NCI-H774 (cell line): ENCODE measurements at places on chromosomes 3 and 15.

DNA sequence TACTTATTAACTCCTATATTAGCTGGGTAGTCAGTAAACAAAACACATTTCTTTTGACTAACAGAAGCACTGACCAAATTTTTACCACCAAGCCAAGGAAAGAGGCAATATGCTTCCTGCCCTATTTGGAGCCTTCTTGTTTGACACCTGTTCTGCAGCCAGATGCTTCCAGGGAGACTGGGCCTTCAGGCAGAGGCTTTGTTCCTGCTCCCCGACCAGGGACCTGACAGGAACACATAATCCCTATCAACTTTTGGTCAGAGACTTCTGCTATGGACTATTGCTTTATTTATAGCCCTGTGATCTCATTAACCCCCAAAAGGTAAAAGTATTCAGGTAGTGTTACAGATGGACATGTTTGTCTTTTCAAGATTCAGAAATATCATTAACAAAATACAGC, 541.3 kb downstream of the NTRK3 start:
- no peak for DNase-seq

DNA sequence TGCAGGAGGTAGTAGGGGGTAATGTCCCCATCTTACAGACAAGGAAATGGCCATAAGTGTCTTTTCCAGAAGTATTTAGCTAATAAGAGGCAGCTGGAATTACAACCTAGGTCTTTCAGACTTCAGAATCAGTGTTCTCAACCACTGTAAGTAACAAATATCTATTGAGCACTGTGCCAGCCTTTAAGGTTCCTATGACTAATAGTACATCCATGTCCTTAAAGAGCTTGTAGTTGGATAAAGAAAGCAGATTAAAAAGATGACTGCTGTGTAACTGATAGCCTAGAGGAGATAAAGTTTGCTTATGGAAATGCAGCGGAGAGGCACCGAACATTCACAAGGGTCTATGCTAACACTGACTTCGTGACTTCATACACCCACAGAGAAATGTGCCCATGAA, 136.0 kb downstream of the KCNMB2 start:
- no peak for DNase-seq

- no peak for DNase-seq
Observed at GRCh38 chr3:106277731-106278130, 408.9 kb upstream of the CBLB start.

- DNase-seq, result no peak
Observed at GRCh38 chr3:64612082-64612860, 75.5 kb downstream of the ADAMTS9 start.

DNA sequence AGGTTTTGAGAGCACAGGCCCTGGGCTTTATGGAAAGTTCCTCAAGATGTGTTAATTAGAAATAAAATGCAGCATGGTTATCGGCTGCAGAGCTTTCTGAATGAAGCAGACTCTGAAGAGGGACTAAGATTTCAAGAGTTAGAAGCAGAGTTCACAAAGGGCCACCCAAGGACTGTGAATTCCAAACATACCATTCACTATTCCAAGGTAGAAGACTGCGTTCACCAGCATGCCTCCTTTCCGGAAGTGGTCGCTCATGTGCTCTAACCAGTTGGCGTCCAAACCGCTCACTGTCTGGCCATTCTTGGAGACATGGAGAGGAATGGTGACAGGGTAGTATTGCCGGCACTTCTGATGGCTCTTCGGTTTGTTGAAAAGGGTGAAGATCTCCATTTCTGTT, 104.9 kb downstream of the OXNAD1 start:
- no peak for DNase-seq

- no peak for DNase-seq
Observed at GRCh38 chr3:158631981-158632380, 12.3 kb upstream of the GFM1 start.

DNA sequence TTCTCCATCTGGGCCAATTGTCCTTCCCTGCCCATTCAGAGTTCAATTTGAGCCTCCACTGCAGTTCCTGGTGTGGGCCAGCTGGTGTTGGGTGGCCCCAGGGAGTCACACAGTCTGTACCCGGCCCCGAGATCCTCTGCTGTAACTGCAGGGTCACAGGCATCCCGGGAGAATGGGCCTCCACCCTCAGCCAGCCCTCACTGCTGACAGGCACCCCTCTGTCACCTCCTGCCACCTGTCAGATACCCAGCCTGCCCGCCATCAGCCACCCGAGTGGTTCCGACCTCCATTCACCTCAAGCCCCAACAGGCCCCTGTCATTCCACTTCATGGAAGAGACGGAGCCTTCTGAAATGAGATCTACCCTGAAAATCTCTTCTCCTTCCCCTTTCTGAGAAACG, 73.2 kb downstream of the ST8SIA2 start:
- no peak for DNase-seq

DNA sequence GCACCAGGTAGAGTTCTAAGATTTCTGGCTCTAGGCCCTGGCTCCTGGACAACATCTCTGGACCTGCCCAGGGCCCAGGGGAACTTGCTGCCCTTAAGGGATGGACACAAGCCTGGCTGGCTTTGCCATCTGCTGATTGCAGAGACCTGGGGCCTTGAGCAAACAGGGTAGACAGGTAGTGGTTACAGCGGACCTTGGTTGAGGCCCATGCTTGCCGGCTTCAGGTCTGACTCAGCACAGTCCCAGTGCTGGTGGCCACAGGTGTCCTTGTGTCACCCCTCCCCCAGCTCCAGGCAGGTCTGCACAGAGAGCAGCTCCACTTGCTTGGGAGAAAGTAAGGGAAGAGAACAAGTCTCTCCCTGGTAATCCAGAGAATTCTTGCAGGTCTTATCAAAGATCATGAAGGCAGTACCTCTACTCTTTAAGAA, 15.9 kb upstream of the ACTL6A start:
- DNase-seq, result no peak

- DNase-seq, result no peak
Observed at GRCh38 chr3:39082666-39083313, 24.6 kb downstream of the GORASP1 start.

GRCh38 chr15:57969355-57969754, 96.2 kb downstream of the ALDH1A2 start:
- DNase-seq, result no peak

- no peak for DNase-seq
Observed at GRCh38 chr15:70385052-70385451, 287.3 kb upstream of the TLE3 start.

DNA sequence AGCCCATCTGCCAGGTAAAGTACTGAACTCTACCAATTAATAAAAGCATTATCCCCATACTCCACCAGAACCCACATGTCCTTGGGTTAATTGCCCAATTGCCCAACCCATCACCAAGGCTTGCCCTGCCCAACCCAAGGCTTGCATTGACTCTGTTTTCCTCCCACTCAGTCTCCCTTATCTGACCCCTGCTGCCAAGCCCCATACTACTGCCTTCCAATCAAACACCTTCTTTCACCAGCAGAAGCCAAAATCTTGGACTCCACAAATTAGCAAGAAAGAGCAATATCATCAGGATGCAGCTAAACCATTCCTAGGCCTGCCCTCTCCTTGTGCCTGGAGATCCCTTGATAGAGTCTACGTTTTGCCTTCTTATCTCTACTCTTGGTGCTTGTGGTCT, 602.9 kb downstream of the NTRK3 start:
- no peak for DNase-seq

DNA sequence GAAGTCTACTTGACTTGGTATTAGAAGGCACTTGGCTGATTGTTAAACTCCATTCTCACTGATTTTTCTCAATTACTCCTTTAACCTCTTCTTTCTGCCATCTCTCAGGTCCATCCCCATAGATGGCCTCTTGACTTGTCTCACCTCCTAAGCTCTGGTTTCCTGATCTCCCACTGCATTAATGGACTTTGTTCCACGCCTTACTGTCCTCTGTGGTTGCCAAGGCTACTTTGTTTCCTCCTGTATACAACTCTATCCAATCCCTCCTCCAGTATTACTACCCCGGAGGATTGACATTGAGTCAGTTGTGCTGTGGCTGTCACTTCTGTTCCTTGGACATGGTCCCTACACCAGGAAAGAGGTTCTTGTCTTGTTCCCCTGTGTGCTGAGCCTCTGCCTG, 10.6 kb upstream of the GLCE start:
- no peak for DNase-seq

DNA sequence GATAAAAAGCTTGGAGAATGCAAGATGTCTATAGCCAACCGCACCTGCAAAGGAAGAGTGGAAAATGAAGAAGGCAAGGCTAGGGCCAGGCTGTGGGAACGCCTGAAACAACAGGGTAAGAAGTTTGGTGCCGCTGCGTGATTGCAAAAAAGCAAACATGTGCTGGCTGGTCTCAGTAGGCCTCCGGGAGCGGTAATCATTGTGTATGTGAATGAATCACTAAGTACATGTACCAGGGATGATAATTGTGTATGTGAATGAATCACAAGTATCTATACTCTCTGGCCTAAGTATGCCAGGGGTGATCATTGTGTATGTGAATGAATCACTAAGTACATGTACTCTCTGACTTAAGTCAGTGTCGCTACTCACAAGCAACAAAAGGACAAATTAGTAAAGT, 40.3 kb upstream of the PARL start:
- DNase-seq, result no peak

GRCh38 chr15:40471105-40471807, 472 bp downstream of the CHST14 start:
- DNase-seq, result no peak

- no peak for DNase-seq
Observed at GRCh38 chr3:6351752-6352151, 509.2 kb upstream of the GRM7 start.

GRCh38 chr15:81111510-81112470, 22.3 kb upstream of the CFAP161 start:
- no peak for DNase-seq

DNA sequence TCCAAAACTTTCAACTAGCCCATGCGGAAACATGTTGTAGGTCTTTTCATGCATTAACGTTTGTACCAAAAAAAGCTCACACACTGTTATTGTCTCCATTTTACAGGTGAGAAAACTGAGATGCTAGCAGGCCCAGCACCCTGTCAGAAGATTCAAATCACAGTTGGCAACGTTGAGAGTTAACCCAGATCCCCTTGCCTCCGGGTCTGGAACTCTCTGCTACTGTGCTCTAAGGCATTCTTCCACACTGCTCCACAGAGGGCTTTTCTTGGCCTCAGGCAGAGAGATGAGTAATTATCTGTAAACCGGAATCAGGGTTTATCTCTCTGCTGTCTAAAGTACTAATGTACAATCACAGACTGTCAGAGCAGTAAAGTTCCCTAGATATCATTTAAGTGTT, 186.0 kb upstream of the LPP start:
- DNase-seq, result no peak

GRCh38 chr3:154228561-154229216, 95.6 kb downstream of the DHX36 start:
- no peak for DNase-seq

GRCh38 chr3:128195369-128195768, 42.1 kb downstream of the EEFSEC start:
- no peak for DNase-seq

DNA sequence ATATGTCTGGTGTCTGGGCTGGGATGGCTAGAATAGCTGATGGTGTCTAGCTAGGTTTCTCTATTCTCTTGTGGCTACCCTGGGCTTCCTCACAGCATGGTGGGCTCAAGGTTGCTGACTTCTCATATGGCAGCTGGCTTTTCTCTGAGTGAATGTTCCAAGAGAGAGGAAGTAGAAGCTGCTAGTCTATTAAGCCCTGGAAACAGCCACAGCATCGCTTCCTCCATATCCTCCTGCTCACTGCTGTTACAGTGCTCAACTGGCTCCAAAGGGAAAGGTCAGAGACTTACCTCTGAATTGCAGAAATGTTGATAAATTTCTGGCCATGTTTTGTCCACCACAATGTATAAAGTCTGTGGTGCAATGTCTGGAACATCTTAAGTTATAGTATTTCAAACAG, 299.9 kb upstream of the ADAMTS9 start:
- DNase-seq, result no peak

- peak; percentile 90 for DNase-seq
Observed at GRCh38 chr3:184361932-184362667, 590 bp downstream of the POLR2H start.

GRCh38 chr3:143163562-143164100, 44.1 kb downstream of the CHST2 start:
- no peak for DNase-seq

- no peak for DNase-seq
Observed at GRCh38 chr3:196357905-196358304, 19.7 kb upstream of the TM4SF19 start.
